ENCODE measurements at places on chromosomes 5 and 9. TPM values are rescaled to one million over a fixed set of nuclear protein-coding genes. Genes with fewer than 3 reads are reported as not detected.

DNA sequence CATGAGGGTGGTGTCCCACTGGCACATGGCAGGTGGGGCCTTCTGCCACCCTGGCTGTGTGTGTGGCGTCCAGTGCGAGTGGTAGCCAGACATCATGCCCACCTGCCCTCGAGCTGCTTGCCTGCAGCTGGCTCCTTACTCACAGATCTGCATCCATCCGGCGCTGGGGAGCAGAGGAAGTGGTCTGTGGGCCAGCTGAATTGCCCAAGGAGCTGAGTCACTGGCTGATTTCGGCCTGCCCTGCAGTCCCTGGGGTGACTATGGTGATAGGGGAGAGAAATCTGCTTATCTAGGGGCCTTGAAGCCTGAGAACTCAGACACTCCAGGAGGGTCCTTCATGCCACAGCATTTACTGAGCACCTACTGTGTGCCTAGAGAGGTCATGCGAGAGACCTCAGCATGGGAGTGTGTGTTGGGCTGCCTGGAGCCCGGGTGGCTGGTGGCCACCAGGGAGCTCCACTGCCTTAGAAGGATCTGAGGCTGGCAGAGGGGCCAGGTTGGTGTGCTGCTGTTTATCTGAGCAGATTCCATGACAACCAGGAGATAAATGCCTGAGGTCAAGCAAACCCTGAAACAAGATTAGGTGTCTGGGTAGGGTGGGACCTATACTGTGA, 57.1 kb downstream of the SLC22A5 start:
- peak; percentile 65 for DNase-seq

The MGAT1 gene
- total RNA-seq = 96.3 TPM

DNA sequence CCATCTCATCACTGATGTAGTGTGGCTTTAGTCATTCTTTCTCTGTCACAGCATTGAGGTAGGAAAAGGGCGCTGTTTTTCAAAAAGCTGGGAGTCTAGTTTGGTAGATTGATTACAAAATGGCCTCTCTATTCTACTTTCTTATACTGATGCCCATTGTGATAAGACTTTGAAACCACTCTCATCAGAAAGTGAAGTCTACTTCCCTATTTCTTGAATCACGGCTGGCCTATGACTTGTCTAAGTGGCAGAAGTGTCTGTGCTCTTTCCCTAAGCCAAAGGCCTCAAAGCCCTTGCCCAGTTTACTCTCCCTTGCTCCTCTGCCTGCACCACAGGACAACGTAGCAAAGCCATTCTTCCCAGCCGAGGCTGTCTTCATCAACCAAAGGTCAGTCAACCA, 83.0 kb upstream of the IL33 start:
- no peak for DNase-seq

DNA sequence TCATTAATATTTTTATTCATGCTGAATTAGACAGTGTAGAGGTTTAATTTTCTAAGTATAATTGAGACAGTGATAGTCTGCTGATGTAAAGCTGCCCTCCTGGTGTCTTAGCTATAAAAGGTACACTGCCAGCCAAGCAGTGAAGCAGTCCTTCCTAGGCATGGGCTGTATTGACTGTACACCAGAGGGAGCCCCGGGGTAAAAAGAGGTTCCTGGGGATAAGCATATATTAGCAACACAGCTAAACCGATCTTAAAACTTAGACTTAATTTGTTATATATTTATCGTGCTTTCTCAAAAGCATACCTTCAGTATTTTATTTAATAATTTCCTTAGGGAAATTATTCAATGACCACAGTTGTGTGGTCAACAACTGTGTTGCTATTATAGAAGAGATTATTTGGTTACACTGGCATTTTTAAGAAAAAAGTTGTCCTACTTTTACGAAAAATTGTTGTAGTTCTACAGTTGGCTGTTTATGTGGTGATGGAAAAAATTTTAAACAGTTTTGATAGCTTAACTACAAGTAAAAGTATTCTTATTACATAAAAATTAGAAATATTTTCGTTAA, 68.8 kb downstream of the ELL2 start:
- no peak for DNase-seq

The RNF208 gene
- total RNA-seq = 3.3 TPM

DNA sequence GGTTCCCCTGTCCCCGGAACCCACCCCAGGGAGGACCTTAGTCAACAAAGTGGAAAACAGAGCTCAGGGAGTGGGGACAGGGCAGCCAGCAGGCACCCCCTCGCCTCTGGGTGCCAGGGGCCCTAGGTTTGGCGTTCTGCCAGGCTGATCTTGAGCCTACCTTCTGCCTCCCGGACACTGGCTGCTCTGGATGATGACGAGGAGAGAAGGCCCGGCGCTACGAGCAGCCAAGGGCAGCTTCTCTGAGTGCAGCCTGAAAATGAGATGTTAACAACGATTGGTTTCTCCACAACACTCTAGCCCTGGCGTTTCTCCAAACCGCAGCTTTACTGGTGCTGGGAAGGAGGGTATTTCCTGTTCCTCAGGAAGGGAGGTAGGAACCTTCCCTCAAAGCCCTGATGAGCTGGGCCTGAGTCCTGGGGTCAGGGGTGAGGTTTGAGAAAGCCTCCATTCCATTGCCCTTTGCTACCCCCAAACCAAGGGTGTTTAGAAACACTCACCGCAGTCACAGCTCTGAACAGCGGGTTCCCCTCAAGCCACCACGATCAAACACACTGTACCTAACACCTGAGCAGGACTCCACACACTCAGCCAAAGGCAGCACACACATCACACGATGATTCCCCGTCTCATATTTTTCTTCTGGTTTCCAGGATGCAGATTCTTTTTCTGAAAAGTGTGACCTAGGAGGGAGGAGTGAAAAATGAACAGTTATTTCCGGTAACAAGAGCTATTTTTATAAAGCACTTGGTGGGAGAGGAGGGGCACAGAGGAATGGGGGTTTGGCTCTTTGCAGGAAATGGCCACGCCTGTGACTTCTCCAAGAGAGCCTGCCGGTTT, at the start of gene STING1:
Gene STING1, minus strand, starts transcription at position 709 of the 840 bp plus-strand sequence. CDS start 1,054 bp downstream, outside the sequence.
- DNase-seq = peak; percentile 61

DNA sequence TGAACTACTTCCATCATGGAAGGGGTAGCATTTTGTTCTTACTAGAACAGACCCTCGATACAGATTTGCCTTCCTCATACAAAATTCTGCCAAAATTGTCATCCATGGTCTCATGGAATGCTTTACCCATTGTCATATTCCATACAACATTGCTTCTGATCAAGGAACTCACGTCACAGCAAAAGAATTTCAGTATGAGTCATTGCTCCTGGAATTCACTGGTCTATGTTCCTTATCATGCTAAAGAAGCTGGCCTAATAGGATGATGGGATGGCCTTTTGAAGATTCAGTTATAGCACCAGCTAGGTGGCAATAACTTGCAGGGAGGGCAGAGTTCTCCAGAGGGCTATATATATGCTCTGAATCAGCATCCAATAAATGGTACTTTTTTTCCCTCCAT, 18.2 kb upstream of the FNIP1 start:
- no peak for DNase-seq

The PTAR1 gene
- total RNA-seq = 21.5 TPM

The UNC13B gene
- 27.5 TPM for total RNA-seq

The TMEM215 gene
- total RNA-seq = not detected

GRCh38 chr5:95779611-95780010, 42.9 kb downstream of the GLRX start:
- DNase-seq = no peak

The MOB3B gene
- 3.2 TPM for total RNA-seq

DNA sequence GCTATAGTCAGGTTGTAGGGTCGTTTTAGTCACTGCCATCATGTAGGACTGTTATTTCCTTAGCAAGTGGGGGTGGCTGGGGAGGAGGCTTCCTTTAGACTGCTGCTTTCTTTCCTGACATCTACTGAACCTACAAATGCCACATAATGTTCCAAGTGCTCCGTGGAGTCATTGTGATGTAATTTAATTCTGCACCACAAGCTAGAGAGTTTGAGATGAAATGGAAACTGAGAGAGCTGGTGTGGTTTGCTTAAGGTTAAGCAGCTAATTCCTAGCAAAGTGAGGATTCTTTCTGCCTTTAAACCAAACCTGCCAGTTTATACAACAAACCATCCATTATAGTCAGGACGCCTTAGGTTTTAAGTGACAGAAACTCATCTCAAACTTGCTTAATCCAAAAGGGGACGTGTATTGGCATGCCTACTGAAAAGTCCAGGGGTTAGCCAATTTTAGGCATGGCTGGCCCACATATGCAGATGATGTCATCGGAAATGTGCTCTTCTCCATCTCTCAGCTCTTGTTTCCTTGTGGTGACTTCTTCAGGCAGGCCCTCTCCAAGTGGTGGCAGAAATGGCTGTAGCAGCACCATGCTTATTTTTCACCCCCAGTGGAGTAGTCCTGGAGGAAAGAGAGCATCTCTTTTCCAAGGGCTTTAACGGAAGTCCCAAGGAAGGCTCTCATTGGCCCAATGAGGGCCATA, 30.5 kb downstream of the ZNF618 start:
- no peak for DNase-seq

The ABITRAM gene
- 7.6 TPM for total RNA-seq

The PCDHB5 gene
- 3.9 TPM for total RNA-seq

The DBH gene
- total RNA-seq = not detected

GRCh38 chr5:82512025-82512424, 233.9 kb upstream of the RPS23 start:
- DNase-seq = no peak

GRCh38 chr9:84340535-84340934, at the start of gene SLC28A3:
Gene SLC28A3, minus strand, starts transcription at chr9:84340758. Its CDS starts 125 bp downstream, at chr9:84340633.
- DNase-seq = peak; percentile 40

DNA sequence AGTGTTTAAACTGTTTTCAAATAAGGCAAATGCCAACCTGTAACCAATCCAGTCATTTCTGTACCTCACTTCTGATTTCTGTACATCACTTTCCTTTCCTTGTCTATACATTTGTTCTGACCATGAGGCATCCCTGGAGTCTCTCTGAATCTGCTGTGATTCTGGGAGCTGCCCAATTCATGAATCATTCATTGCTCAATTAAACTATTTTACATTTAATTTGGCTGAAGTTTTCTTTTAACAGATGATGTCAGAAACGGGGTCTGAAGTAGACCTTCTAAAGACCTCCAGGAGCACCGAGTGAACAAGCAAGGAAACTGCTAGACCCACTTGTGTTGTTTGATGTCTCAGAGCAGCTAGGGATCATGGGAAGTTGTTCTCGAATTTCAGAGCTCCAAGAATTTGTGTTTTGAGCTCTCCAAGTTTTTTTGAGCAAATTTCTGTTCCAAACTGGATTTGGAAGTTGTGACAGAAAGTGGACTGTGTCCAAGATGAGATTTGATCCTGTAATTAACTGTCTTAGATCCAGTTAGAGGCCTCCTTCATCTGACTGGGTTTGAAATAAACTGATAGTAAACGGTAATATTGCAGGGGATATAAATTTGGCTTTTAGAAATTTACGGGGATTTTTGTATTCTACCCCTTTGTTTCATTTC, 490.8 kb upstream of the ST8SIA4 start:
- no peak for DNase-seq

DNA sequence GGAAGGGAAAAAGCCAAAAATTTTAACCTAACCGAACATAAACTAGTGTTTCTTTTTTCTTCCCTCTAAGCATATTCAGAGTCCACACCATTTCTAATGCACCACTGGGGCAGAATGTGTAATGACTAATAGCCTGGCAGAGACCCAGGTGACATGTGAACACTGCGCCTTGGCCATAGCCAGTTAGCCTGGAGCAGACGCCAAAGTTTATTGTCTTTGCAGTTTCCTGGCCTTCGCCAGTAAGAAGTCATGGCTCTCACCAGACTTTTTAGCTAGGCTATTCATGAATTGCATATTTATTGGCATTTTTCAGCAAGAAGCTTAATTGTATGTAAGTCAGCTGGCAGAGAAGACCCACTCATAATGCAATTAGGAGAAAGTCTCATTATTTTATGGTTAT, 182.8 kb upstream of the SLC27A6 start:
- DNase-seq = peak; percentile 63

DNA sequence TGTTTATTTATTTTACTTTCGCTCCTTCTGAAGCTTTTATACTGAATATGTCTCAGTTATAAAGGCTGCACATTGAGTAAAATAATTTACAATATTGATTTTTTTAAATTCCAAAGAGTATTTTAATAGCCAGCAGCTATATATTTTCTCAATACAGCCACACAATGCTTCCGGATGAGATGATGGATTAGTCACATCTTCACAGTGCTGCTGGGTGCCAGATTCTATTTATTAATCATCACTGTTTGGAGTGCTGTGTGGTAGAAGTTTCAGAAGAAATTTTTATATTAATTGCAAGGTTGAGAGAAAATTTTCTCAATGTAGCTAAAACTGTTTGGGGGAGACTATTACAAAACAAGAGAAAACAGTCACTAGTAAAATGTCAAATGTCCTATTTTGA, 989.8 kb downstream of the TLE4 start:
- no peak for DNase-seq

The SPINK6 gene
- total RNA-seq = not detected

DNA sequence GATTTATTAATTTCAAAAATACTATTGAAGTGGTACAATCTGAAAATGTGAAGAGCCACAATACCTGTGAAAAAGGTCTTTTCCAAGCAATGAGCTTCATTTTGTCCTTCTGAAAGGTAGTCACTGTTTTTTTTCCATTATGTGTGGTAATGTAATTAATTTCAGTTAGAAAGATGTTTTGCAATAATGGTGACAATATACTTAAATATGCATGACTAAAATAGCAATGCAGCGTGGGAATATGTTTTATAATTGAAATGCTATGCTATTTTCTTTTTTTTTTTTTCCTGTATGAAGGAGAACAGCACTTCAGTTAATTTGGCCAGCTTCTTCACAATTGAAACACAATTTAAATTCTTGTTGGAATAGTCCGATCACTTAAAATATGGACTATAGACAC, 41.9 kb downstream of the NPR3 start:
- no peak for DNase-seq

- DNase-seq = no peak
These were observed 170.2 kb upstream of the NREP start for GRCh38 chr5:111927191-111927590.

DNA sequence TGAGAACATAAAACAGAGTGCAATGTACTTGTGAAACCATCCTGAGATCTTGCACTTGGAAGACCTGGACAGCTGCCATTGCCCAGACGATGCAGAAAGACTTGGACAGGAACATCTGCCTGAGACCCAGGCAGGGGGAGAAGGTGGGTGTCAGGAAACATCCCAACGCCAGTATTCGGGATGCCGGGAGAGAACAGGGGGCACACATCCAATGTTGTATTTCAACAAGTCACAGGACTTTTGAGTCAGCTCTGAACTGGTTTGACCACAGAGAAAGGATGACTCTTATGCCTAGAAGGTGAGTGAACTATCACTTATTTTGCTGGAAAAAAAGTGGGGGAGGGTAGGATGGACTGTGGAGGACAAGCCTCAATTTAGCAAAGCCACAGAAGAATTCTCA, 124.6 kb downstream of the ROR2 start:
- DNase-seq = no peak

DNA sequence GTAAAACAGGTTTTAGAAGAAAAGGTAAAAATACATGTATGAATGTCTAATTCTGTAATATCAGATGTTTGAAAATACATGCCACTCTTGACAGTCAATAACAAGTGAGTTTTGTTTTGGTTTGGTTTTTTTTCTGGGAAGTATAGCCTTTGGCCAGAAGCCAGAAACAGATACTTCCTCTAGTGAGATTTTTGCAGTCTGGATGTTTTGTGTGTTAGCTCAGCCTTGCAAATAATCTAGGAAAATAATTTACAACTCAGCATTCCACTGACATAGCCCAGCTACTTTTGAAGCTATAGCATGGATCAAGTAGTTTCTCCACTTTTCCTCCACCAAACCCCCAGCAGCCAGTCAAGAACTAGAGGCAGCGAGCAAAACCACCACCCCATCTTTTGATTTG, 56.7 kb downstream of the SLC1A1 start:
- no peak for DNase-seq

The FAM221B gene
- not detected for total RNA-seq
